ENCODE measurements at places on chromosomes 7 and 10.

- no peak for DNase-seq
Observed at GRCh38 chr10:98125940-98126631, 8.4 kb upstream of the R3HCC1L start.

DNA sequence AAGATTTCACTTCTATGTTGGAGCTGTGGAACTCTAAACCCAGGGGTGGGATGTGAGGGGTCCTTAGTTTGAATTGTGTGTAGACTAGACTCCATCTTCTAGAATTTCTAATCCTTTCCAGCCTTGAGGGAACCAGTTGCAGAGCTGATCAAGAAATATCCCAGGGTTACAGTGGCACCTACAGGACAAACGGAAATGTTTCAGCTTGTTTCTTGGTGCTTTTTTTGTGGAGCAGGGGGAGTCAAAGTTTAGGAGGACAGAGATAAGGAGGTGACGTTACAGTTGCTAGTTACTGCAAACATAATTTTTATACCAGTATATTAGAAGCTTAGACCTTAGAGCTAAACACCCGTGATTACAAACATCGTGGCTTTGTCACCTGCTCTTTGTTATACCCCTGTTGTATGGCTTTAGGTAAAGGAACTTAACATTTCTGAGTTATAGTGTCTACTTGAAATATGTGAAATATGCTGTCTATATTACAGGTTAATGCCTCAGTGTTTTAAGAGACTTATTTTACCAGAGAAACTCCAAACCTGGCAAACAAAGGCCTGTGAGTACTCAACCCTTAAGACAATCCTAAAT, 84.5 kb upstream of the DYNC1I1 start:
- DNase-seq, result peak; percentile 16

DNA sequence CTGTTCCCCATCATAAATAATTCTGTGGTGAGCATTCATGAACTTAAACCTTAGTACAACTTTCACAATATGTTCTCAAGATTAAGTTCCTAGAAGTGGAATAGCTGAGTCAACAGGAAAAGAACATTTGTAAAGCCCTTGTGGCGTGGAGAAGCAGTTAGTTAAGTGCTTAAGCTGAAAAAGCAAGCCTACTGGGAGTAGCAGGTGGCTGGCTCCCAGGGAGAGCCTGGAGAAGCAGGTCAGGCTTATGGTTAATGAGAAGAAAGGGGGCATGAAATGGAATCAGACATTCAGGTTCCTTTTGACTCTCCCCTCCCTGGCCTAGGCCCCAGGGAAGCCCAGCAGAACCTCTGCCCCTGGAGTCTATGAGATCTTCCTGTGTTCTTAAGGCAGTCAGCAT, 35.3 kb downstream of the VSTM4 start:
- no peak for DNase-seq

DNA sequence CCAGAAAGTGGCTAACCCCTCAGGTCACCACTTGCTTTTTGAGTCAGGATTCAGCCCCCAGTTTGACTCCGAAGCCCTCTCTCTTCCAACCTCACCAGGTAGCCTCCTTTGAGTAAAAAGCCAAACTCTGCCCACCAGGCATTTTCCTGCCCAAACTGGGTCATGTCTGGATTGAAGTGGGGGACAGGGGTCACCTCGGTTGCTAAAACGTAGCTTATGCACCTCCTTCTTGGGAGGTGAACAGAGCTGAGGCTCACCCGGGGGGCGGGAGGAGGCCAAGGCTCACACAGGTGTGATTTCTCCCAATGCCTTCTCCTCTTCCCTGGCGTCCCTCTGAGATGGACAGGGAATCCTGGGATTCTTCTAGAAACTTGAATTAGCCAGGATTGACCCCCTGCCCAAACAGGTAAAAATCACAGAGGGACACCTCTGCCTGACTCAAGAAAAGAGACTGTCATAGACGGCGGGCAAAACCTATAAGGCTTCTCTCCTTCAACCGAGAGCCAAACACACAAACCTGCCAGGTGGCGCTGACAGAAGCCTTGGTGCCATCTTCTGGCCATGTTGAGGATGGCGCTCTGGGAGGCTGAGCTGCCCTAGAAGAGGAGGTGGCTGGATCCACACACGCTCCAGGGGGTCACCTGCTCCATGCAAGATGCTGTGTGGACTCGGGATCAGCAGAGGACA, 51.6 kb downstream of the PRLHR start:
- DNase-seq, result peak; percentile 70

- DNase-seq, result peak; percentile 65
Observed at GRCh38 chr10:88820748-88821401, 18.3 kb downstream of the LIPM start.

DNA sequence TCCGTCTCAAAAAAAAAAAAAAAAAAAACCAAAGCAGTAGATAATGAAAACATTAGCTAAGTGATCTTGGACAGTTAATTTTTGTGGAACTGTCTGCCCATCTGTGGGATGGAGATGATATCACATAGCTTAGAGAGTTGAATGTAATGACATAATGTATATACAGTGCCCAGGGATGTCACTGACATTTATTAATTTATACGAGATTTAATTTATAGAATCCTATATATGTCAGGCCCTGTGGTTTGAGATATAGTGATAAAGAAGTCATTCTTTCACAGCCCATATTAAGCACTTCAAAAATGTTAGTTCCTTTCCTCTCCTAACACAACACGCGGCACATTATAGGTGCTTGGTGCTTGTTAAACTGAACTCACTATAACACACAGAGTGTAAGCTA, 4.0 kb downstream of the ENO4 start:
- no peak for DNase-seq

DNA sequence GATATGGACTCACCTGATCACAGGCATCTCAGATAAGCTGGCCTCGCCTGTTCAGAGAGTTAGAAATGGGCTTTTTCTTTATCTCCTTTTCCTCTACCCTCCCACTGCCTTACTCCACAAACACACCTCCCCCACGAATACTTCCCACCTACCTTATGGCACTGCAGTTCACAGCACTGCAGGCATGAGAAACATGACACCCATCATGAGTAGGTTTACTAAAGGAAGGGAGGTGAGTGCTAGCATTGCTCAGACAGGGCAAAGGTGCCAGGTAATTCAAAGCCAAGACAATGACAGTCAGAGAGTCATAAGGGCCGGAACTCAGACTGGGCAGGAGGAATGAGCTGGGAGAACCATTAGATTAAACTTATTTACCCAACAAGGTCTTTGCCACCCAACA, 220.6 kb downstream of the FAM107B start:
- no peak for DNase-seq
